ENCODE measurements at places on chromosomes 6 and 20.

DNA sequence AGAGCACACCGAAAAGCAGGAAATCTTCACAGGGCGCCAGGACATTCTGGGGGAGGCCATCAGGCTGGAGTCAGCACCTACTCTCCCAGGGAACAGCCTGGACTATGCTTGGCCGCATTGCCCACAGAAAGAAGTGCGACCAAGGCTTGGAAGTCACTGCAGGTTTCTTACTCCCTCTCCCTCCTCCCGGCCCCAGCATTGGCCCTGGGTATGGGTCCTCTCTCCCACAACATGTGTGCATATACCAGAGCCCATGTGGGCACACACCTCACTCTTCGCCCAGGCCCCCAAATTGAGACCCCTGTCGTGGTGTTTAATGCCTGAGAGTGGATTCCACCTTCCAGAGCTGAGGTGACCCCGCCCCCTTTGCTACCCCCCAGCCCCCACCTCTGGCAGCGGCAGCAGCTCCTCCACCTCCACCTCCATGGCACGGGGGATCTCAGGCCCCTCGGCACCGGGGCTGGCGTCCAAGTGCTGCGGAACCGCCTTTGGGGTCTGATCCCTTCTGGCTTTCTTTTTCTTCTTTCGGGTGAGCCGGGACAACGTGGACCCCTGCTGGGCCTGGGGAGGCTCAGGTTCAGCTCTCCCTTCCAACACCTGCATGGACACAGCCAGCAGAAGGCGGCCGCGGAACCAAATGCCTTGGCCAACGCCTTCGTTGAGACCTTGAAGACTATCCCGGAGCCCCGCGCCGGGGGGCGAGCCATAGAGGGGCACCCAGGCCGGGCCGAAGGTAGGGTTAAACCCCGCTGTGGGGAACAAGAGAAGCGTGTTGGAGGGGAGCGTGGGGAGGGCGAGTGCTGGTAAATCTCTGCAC is 15.2 kb upstream of the SPAG4 start:
- DNase-seq, result no peak

DNA sequence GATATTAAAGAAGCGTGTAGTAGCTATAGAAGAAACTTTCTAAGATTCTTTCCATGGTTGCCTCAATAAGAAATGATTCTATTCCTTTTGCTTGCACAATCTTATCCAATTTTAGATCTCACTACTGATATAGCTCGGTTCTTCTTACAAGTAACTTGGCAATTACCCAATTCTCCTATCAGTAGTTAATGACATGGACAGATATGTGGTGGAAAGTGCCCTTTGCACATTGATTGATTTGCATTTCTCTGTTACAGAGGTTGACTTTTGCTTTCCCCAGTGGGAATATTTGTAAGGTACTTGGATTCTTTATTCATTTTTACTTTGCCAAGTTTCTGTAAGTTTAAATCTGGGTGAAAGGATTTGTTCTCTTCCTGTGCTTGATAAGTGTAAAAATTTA is 93.7 kb upstream of the QKI start:
- DNase-seq, result no peak

- DNase-seq, result no peak
Observed at GRCh38 chr20:13105864-13106457, 97.2 kb downstream of the SPTLC3 start.

GRCh38 chr6:136526937-136527336 is 23.3 kb downstream of the MAP7 start:
- DNase-seq, result no peak

GRCh38 chr6:32267035-32267434 is 43.2 kb upstream of the NOTCH4 start:
- no peak for DNase-seq

GRCh38 chr6:30882204-30882758 is 2.0 kb upstream of the DDR1 start:
- DNase-seq, result no peak

- no peak for DNase-seq
Observed at GRCh38 chr20:45970646-45971424, 1.2 kb downstream of the ZNF335 start.

GRCh38 chr6:112781241-112781640 is 434.1 kb downstream of the RFPL4B start:
- DNase-seq, result no peak

DNA sequence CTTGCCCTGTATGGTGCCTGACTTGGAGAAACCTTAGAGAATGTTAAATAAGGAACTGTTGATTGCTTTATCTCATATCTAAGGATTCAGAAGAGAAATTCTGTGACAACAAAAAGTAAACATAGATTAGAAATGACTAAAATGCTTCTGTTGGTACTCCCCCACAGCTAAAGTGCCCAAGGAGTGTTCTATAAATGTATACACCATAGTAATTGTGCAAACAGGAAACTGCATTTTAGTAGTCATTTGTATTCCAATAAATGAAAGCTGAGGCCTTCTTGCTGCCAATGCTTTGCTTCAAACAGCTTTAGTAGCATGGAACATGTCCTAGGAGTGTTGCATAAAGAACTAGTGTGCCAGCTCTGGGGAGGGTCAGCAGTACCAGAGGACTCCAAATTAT is 343.7 kb upstream of the IRAK1BP1 start:
- DNase-seq, result no peak

DNA sequence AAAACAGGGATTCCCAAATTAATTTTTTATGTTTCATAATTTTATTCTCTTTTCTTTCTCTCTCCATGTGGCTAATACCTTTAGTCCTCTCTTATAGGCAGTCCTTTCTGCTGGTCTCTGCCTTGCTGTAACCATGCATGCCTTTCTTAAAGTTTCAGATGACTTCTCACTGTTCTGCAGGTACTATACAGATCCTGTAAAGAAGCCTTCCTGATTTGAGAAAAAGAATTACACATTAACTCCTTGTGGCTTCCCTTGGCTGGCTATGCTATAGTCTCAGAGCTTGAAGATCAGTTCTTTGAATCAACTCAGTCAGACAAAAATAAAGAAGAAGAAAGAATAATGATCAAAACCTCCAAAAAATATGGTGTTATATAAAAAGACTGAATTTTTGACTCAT is 7.3 kb upstream of the GPR63 start:
- no peak for DNase-seq

GRCh38 chr20:32326504-32326845 is 31.7 kb upstream of the ASXL1 start:
- no peak for DNase-seq

GRCh38 chr6:90294008-90294511 is 2.6 kb downstream of the BACH2 start:
- no peak for DNase-seq

- DNase-seq, result no peak
Observed at GRCh38 chr6:13910443-13910842, 14.3 kb upstream of the RNF182 start.

DNA sequence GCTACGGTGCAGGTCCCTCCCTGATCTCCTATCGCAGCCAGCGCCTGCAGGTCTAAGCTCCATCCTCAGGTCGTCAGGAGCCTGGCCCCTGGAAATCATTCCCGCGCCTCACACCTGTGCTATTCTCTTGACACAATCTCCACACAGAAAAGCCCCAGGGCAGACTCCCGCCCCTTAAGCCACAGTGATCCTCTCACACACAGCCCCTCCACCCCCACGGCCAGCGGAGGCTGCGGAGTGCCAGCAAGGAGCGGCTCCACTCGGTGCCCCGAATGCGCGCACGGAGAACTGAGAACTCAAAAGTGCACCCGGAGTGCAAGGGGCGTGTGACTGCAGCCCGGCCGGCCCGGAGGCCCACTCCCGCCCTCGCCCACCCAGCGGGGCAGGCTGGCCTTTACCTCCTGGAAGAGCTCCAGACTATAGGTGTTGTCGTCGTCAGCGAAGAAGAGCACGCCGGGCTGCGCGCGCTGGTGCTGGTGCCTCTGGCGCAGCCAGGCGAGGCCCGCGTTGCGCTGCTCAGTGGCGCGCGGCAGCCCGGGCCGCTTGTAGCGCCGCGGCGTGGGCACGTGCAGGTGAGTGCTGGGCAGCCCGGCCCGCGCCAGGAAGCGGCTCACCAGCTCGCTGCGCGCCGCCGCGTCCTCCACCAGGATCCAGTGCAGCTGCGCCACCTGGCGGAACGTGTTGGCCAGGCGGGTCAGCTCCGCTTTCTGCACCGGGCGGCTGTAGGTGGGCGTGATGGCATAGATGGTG is 1.2 kb downstream of the B3GAT2 start:
- DNase-seq, result peak; percentile 77

- DNase-seq, result no peak
Observed at GRCh38 chr6:72386324-72386723, 235.5 kb upstream of the KCNQ5 start.
